Lower lobe of right lung (tissue), 2 donors: ENCODE measurements at places on chromosomes 5 and 9.

GRCh38 chr9:134494905-134495304, 146.7 kb upstream of the COL5A1 start:
- no peak for DNase-seq

GRCh38 chr5:42423285-42424165, at the start of gene GHR:
Gene GHR, plus strand, starts transcription at chr5:42423439. Its CDS starts 142,436 bp downstream, at chr5:42565875.
- peak; percentile 79 for DNase-seq

DNA sequence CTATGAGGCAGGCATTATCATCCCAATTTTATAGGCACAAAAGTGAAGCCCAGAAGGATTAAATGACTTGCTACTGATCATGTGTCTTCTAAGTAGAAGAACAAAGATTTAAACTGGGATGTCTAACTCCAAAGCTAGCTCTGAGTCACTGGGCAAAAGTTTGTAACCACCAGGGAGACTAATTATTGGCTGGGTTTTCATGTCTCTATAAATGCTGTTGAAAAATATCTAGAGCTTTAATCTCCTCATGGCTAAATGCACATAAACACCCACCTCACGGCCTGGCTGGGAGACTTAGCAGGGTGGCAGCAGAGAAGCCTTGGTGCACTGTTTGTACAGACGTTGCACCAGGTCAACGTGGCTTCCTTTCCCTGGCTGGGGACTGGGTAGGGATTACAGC, 144.6 kb downstream of the MELK start:
- no peak for DNase-seq

- DNase-seq: no peak
Measured at GRCh38 chr5:170923910-170924620, 62.2 kb downstream of the RANBP17 start.

DNA sequence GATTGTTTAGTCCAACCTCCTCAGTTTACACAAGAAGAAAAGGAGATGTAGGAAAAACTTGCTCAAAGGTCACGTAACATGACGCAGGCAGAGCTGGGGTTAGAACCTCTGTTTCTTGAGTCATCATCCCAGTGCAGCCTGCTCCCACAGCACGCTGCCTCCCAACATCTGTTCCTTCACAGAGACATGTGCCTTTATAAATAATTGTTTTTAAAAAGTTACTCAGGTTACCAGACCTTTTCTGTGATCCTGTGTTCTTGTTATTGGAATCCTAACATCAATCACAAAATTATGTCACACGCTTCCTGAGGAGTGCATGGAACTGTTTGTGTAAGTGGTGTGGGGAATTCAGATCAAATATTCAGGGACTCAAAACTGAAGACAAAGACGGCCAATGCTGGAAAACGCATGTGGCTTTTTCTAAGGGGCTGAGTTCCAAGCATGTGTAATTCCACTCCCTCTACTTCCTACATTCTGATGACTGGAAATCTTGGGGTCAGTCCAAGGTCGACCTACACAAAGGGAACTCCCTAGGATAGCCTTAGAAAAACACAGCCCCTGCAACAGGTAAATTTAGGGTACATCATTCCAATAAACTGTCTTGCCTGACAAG, 184.3 kb downstream of the TSSK1B start:
- DNase-seq: no peak
